Camera-type eye (tissue), 1 donor: ENCODE measurements at places on chromosomes 6 and 20. TPM values are rescaled to one million over a fixed set of nuclear protein-coding genes. Genes with fewer than 3 reads are reported as not detected.

The AFG1L gene
- total RNA-seq: 10.1 TPM

The RNF114 gene
- 116 TPM for total RNA-seq

The SSR1 gene
- 93.8 TPM for total RNA-seq

The TCP11 gene
- total RNA-seq: 0.99 TPM
